ENCODE measurements at places on chromosomes 1 and 21.

DNA sequence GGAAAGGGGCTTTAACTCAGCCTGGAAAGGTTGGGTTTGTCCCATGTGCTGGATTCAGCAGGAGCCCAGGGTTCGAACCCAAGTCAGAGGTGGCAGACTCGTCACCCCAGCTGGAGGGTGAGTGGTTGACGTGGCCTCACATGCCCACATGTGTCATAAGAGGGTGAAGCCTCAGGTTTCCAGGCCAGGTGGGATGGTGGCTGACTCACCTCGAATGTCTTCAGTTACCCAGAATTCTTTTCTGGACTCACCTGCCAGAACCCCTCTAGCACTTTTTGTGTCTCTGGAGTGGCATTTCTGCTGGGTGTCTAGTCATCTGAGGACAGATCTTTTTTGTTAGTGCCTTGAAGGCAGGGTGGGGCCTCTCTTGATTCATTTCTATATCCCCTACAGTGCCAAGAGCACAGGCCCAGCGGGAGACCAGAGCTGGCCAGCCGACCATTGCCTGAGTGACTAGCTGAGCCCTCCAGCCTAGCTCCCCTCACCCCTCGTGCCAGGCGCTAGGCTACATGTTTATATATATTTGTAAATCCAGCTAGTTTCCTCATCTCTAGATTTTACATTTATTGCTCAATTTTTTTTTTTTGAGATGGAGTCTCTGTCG is 28.1 kb downstream of the IL6R start:
- no peak for DNase-seq

- DNase-seq = no peak
Measured at GRCh38 chr1:209490013-209490412, 93.5 kb upstream of the CAMK1G start.

DNA sequence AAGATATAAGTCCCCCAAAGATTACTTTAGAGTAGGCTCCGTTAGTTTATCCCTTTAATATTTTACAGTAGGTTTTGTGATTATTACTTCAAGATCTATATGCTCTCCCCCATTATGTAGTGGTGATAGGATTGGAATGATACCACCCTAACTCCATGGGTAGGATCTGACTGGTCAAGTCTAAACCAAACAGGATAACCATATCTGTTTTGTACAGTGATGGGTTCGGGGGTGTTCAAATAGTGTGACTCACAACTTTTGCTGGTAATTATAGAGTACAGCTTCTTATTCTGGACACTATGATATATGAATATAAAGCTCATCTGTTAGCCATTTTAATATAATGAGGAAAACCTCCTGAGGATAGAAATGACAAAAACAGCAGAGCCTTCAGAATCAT is 85.8 kb upstream of the GFI1 start:
- DNase-seq = no peak

GRCh38 chr21:26408511-26408910 is 164.6 kb downstream of the CYYR1 start:
- DNase-seq = no peak

DNA sequence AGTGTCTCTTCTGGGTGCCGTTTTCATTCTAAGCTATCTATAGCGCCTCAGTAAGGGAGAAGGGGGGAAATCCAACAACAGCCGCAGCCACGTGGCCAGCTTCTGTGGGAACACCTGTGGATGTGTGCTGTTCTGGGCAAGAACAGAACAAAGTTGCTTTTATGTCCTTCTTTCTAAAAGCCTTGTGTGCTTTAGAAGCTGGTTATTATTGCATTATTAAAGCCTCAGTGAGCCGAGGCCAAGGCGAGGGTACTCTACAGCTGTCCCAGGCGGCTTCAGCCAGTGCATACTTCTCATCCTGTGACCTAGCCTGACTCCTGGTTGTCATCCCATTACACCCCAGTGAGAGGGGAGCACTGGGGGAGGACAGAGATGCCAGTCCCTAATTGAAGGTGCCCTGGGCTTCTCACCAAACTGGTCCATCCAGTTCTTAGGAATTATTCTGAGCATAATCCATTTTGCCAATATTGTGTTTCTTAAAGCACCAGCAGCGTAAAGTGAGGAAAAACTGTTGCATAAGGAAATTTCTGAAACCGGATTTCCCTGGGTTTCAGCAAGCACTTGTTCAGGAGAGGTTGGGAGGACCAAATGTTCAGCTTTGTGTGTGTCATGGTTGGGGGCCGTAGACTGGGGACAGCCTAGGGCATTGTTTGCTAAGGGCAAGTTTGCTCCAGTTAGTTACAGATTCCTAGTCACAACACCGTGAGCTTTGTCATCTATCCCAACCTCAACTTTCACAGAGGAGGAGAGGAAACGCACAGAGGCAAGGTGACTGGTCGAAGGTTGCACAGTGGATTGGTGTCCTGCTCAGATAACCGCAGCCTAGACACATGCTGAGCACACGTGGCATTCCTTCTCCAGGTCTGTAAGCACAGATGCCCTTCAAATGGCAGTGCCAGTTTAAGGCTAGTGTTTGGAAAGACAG is 61.0 kb upstream of the ATP1A1 start:
- no peak for DNase-seq

DNA sequence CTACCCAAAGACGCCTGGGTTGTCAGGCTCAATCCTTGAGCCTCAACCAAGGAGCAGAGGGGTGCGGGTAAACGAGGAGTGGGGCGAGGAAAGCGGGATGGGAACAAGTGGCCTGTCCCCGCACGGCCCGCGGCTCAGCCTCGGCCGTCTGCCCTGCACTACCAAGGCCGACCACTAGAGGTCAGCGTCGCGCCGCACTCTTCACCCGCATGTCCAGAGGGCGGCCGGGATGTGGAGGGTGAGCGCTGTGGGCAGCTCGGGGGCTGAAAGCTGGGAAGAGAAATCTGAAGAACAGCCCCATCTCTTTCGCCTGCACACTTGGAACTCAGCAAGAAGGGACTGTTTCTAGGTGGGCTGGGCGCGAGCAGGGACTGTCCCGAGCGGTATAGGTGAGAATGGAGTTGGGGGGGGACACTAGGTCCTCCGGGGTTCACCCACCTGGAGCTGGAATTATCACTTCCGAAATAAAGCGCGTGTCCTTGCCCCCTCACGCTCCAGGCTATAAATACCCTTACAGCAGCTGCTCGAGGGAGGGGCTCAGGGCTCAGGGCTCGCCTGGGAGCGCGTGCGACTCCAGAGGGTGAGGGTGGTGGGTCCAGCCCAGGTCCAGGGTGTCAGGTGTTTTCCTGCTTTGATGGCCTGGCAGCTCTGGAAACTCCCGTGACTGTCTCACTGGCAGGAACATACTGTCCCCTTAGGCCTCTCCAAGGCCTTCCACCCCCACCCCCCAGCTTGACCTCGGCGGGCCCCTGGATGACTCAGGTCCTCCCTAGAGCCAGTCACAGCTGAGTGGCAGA is 9.8 kb downstream of the SLC30A2 start:
- DNase-seq = peak; percentile 65

DNA sequence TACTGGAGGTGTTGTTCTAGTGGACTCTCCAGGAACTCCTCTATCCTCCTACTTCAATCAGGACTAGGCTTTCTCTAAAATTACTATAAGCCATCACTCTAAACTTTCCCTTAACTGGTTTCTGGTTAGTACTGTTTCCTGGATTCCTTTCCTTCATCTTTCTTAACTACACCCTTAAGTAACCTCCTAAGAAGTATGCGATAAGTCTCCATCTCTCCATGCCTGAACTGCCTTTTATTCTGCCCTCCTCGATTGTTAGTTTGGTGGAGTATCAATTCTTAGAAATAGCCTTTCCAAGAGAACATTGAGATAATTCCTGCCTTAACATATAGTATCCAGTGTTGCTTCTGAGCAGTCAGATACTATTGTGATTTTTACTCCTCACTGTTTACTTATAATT is 162.9 kb upstream of the PDE4B start:
- DNase-seq = no peak

GRCh38 chr1:88549536-88549935 is 134.5 kb upstream of the PKN2 start:
- DNase-seq = no peak

GRCh38 chr1:55359611-55360010 is 144.4 kb upstream of the USP24 start:
- no peak for DNase-seq

DNA sequence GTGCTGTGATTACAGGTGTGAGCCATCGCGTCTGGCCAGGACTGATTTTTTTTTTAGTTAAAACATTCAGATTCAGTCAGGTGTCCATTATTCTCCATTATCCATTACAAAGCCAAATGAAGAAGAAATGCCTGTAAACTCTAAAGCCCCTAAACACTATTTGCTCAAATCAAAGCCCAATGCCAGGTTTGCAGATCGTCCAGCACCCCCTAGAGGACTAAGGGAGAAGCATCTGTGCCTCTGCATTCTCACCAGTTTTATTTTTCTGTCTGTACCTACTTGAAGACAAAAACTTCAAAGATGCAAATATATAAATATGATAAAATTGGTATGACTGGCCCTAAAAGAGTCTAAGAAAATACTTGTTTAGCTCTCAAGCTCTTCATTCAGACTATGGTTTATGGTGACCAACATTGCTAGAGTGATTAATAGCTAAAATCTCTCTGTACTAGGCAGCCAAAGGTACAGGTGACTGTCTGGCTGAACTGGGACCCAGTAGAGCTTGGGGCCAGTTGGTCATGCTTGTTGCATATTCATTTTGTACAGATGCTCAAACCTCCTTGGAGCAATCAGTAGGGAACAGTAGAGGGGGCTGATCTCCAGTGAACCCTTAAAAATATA is 138.4 kb downstream of the SYT2 start:
- DNase-seq = no peak

DNA sequence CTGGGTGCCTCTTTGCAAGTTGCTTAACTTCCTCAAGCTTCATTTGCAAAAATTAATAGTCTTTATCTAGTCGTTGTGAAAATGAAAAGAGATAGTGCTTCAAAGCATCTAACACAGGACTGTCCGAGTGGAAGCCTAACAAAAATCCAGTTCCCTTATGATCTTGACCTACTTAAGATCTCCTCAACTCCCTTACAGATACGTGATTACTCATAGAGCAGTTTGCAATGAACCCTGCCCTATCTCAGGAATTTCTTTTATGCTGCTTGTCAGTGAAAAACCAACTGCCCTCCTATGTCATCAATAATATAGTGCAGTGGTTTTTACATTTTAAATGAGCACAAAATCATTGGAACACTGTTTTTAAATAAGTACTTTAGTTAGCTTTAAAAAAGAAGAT is 314.3 kb downstream of the BACH1 start:
- no peak for DNase-seq

- DNase-seq = no peak
Measured at GRCh38 chr1:184626076-184627006, 128.3 kb downstream of the EDEM3 start.

- no peak for DNase-seq
Measured at GRCh38 chr1:194114288-194114687, 927.9 kb upstream of the B3GALT2 start.

DNA sequence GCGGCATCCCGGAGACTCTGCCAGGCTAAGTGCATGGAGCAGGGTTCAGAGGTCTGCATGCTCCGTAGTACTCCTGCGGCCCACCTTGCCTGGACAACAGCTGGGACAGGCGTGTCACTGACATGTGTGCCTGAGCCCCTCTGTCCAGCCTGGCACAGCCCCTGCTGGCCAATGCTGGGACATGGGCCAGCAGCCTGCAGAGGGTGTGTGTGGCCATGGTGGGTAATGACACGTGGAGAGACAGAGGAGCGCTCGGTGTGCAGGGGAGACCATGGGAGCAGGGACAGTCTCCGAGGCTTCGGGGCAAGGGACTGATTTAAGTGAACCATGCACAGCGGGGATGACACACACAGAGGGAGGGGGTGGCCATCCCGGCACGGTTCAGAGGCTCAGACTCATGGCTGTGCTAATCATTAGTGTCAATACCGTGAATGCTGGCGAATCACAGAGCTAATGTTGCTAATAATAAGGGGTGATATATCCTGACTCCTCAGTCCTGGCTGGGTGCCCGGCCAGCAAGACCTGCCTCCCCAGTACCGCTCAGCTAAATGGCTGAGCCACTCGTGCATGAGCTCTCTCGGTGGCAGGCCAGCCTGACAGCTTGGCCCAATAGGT is 41.5 kb downstream of the IGSF21 start:
- DNase-seq = no peak

GRCh38 chr1:69649383-69649990 is 81.8 kb downstream of the LRRC7 start:
- no peak for DNase-seq

- DNase-seq = no peak
Measured at GRCh38 chr21:44076316-44076715, 30.9 kb upstream of the PWP2 start.

DNA sequence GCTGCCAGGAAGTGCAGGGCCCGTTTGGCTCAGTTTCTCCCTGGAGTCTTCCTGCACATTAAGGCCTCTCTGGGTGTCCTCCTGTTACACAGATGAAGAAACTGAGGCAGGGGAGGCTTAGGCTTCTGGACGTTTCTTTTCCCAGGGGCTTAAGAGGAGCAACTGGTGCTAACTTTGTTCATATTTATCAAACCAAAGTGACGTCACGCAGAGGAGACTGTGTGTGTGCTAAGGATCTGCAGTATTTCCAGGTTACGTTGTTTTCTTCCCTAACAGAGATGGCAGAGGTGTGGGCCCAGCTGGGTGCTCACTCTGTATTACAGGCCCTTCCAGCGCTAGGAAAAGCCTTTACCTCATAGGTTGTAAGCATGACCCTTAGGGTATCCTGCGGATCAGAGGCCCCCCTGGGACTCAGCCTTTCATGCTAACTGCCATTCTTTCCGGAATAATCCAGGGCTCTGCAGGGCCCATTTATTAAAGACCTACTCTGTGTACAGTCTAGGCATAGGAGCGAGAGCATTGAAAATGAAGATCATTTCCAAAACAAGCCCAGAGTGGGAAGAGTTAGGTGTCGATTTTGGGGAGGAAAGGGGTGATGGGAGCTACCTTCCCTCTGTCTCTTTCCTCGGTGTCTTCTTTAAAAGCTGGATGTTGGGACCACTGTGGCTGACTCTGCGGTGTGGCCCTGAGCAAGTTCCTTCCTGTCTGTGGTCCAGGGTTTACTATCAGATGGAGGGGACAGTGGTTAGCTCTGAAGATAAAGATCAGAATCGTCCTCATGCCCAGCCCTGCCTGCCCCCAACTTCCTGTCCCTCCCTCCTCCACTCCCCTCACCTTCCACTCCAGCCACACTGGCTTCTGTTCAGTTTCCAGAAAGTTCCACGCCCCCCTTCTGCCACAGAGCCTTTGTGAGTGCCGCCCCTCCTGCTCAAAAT is 4.6 kb downstream of the AGTRAP start:
- DNase-seq = peak; percentile 11

DNA sequence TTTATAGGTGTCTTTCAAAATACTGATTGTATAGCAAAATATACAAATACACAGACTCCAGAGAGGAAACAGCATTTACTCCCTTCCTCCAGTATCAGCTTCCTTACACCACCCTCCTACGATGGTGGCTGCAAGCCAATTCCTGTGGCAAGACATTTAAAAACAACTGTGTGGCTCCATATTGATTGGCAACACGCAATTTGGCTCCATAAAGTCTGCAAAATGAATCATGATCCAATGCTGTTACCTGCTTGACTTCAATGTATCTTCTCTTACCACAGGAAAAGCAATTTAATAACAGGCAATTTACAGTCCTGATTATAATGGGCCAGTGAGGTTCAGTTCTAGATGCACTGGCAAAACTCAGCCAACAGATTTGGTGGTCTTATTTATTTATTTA is 19.7 kb upstream of the ATP6V1G3 start:
- no peak for DNase-seq

Measured in stimulated activated CD8-positive, alpha-beta memory T cell treated with anti-CD3 and anti-CD28 coated beads, Interleukin-2, amount 100 ng/mL, for 48 hours (primary cell).